ENCODE measurements at places on chromosomes 11 and 22.

DNA sequence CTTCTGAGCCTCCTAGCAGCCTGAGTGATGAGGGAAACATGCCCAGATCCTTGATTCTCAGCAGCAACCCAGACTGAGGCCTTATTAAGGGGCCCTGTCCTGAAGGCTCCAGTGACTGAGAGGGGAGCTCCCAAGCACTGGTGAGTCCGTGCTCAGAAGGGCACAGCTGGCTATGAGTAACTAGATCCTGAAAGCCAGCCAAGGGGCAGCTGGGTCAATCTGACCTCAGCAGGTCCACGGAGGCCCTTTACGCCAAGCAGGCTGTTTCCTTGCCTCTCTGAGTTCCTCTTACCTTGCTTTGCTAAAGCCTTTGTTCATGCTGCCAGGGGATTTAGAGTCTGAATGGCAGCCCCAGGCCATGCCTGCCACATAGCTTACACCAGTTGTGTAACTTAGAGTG, 19.3 kb upstream of the MIEF1 start:
- no peak for DNase-seq

DNA sequence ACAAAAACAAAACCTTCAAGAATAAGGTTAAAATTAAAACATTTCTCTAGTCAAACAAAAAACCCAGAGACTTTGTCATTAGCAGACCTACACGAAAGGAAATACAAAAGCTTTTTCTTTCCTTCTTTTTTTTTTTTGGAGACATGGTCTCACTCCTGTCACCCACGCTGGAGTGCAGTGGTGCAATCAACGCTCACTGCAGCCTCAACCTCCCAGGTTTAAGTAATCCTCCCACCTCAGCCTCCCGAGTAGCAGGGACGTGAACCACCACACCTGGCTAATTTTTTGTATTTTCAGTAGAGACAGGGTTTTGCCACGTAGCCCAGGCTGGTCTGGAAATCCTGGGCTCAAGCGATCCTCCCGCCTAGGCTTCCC, 30.5 kb downstream of the PLA2G6 start:
- DNase-seq = no peak

- no peak for DNase-seq
Measured at GRCh38 chr11:19201737-19202605, at the start of gene CSRP3. TSS of gene CSRP3 (minus strand) at chr11:19201983. CDS start at chr11:19192448, 9,535 bp downstream.

- DNase-seq = no peak
Measured at GRCh38 chr11:127677660-127678425, 677.3 kb upstream of the KIRREL3 start.

- no peak for DNase-seq
Measured at GRCh38 chr11:6629892-6630631, 10.8 kb upstream of the TPP1 start.

- no peak for DNase-seq
Measured at GRCh38 chr11:120385110-120385509, 48.9 kb downstream of the ARHGEF12 start.

- DNase-seq = no peak
Measured at GRCh38 chr11:118105657-118106305, 19.0 kb upstream of the SMIM35 start.

GRCh38 chr22:40105755-40106154, 72.0 kb upstream of the TNRC6B start:
- DNase-seq = no peak

- DNase-seq = no peak
Measured at GRCh38 chr11:73950869-73951710, at the start of gene DNAJB13. TSS of gene DNAJB13 (plus strand) at chr11:73951026. CDS start at chr11:73951070, 44 bp downstream.

DNA sequence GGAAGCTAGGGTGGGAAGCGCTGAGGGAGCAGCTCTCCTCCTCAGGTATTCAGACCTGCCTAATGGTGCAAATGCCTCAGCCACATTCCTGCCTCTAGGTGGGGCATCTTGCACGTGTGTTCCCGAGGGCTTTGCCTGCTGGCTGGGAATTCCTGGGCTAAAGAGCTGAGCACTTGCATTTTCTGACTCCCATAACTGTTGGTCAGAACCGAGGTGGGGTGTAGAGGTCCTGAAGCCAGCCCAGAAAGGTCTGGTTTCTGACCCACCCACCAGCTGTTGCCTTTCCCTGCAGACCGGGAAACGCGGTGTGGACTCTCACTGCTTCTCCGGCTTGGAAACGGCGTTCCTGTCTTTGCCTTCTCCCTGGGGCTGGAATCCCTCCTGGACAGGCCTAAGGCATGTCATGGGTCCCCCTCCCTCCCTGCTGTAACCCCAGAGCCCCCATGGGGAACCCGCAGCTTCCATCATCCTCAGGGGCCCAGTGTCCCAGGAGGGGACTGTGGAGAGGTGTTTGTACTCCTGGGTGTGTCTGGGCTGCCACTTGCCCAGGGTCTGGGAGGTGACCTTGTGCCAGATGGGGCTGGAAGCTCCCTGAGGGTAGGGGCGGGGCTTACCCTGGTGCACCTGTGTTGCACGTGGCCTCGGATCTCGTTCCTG, 24.0 kb upstream of the SMIM38 start:
- DNase-seq = peak; percentile 31

DNA sequence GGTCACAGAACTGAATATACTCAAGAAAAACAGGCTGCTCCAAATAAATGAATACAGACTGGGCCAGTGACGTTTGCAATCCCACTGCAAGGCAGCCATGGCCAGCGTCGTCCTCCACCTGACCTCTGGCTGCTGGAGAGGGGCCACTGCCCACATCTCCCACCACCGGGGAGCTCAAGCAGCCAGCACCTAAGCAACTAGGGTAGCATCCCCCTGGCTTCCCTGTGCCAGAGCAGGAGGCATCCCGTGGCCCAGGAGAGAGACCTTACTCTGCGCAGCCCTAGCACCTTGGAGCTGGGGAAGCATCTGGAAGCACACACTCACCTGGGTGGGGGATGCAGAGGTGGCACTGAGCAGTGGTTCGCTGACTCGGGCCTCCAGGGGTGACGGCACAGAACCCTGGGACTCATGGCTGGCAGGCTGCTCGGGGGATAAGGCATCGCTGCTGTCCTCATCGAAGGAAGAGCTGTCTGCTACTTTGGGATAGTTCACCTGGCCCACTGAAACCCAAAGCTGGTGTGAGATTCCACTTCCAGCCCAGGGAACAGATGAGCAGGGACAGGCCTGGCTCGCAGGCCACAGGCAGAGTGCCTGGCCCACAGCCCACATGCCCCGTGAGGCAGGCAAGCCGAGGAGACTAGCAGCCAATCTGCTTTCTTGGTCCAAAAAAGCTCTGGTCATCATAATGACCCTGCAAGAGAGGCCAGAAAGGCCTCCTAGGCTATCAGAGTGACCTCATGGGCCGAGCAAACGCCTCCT, 53.7 kb downstream of the SGSM3 start:
- DNase-seq = no peak

GRCh38 chr22:38348751-38349496, 31.7 kb upstream of the CSNK1E start:
- DNase-seq = no peak

- no peak for DNase-seq
Measured at GRCh38 chr22:17860220-17860965, 86.1 kb upstream of the BID start.

GRCh38 chr22:38126928-38127668, 16.6 kb upstream of the BAIAP2L2 start:
- DNase-seq = no peak

DNA sequence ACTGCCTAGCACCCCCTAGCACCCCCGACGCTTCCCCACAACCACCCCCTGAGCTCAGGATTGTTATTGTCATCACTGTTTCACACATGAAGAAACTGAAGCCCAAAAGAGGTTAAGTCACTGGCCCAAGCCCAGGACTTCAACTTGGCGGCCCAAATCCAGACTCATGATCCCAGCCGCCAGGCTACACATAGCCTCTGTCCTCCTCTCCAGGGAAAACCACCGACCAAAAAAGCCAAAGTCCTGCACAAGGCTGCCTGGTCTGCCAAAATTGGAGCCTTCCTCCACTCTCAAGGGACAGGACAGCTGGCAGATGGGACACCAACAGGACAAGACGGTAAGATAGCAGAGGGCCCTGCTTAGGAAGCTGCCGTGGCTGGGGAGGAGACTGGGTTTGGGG, 10.8 kb downstream of the L3MBTL2 start:
- no peak for DNase-seq

DNA sequence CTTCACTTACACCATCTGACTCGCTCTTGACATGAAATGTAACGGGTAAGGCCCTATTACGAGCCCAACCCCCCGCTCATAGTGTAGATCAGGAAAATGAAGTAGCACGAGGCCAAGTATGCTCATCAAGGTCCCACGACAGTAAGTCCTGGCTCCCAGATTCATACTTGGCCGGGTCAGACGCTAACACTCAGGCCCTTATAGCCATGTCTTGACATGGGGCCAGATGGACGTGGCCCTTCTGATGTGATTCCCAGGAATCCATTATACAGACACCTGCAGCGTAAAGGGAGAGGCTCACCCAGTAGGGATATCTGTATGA, 175.1 kb downstream of the CEP164 start:
- DNase-seq = no peak

GRCh38 chr11:35274909-35275785, 136.2 kb downstream of the CD44 start:
- no peak for DNase-seq

GRCh38 chr11:71302911-71303310, 50.5 kb upstream of the SHANK2 start:
- no peak for DNase-seq

- no peak for DNase-seq
Measured at GRCh38 chr11:119854521-119854920, 125.5 kb upstream of the NECTIN1 start.

GRCh38 chr11:72146625-72147024, 11.1 kb downstream of the FOLR3 start:
- no peak for DNase-seq

- no peak for DNase-seq
Measured at GRCh38 chr22:37544955-37545702, 15.2 kb upstream of the CDC42EP1 start.

DNA sequence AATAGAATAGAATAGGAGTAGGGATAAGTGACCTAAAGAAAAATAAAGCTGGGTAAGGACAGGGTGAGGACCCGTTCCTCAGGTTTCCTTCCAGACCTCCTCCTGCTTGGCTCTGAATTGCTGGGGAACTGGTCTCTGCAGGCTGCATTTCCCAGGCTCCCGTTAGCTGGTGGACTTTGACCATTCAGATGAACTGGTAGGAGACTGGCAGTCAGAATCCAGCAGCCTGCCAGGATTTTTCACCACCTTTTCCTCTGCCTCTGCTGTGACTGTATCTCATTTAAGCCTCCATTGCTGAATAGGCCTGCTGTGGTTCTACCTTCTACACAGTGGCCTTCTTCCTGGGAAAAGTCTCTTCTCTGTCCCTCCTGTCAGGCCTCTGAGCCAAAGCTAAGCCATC, 24.6 kb upstream of the SMPD1 start:
- DNase-seq = no peak

DNA sequence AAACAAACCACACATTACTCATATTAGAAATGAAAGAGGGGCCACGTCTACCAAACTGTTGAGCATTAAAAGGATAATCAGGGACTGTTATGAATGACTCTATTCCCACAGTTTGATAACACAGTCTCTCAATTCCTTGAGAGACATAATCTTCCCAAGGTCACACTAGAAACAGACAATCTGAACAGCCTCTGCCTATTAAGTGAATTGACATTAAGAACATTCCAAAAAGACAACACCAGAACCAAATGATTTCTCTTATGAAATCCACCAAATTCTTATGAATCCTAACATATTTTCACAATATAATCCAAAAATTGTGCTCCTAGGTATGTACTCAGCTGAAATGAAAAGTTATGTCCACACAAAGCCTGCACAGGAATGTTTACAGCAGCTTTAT, 4.6 kb downstream of the RFPL1 start:
- DNase-seq = no peak

- no peak for DNase-seq
Measured at GRCh38 chr11:32597921-32598320, 14.3 kb downstream of the EIF3M start.

DNA sequence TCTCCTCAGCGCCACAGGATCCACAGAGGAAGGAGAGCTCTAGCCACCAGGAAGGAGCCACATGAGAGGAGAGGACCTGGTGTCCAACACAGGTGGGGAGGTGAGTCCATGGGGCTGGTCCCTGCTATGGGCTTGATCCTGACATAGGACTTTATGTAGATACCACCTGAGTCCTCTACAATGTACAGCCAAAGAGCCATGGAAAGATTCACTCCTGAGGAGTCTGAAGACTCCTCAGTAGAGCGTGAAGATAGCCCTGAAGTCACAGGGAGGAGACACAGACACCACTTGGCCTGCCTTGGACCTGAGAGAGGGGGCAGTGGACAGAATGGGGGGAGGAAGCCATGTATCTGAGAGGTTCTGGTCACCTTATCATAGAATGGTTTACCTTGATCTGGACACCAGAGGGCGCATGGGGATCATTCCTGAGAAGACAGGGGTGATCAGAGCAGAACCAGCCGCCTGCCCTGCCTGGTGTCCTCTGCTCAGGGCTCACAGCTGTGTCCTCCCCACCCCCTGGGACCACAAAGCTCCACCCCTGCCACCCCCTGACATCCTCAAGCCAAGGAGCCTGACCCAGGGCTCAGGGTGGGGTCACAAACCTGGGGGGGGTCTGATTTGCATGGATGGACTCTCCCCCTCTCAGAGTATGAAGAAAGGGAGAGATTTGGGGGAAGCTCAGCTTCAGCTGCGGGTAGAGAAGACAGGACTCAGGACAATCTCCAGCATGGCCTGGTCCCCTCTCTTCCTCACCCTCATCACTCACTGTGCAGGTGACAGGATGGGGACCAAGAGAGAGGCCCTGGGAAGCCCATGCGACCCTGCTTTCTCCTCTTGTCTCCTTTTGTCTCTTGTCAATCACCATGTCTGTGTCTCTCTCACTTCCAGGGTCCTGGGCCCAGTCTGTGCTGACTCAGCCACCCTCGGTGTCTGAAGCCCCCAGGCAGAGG, 77.0 kb downstream of the ZNF280B start:
- DNase-seq = peak; percentile 1

DNA sequence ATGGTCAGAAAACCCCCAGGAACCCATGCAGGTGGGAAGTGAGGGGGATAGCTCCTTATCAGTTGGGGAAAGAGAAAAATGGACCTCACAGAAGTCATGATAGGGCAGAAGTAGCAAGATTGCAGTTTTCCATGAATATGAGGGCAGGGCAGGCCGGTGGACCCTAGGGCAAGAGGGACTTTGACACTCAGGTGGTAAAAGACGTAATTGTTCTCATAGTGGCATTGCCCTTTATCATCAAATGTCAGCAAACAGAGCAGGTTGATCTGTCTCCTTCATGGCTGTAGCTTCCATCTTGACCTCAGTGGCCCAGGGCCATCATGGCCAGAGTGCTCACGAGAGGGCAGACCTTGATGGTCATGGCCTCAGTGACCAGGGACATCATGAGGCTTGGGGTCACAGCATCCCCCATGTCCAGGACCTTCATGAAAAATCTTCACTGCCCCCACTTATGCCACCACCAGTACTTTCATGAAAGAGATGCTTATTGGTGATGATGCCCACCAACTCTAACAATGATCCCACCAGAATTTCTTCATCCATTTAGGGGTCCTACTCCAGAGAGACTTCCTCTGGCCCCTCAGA, 127.1 kb downstream of the SNX19 start:
- DNase-seq = no peak
